ENCODE measurements at places on chromosomes 2 and 18. TPM values are rescaled to one million over a fixed set of nuclear protein-coding genes. Genes with fewer than 3 reads are reported as not detected.

DNA sequence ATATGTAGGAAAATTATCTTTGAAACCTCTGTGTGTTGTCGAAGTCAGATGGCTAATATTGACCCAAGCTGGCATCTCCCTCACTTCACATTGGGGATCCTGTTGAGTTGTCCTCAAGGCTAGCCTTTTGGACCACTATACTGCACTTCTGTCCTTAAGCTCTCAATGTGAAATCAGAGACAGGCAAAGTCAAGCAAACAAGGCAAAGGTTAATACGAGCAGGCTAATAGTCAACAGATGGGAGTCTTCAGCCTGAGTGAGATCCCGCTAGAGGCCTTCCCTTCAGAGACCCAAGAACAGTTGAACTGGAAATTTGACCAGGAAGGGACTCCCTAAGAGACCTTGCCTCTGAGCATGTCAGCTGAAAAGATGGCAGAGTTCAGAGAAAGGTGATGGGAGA is 475.4 kb downstream of the PARD3B start:
- DNase-seq: no peak

GRCh38 chr2:176562359-176563078 is 293.3 kb downstream of the MTX2 start:
- no peak for DNase-seq

GRCh38 chr2:11805920-11806319 is 59.5 kb downstream of the LPIN1 start:
- DNase-seq: no peak

DNA sequence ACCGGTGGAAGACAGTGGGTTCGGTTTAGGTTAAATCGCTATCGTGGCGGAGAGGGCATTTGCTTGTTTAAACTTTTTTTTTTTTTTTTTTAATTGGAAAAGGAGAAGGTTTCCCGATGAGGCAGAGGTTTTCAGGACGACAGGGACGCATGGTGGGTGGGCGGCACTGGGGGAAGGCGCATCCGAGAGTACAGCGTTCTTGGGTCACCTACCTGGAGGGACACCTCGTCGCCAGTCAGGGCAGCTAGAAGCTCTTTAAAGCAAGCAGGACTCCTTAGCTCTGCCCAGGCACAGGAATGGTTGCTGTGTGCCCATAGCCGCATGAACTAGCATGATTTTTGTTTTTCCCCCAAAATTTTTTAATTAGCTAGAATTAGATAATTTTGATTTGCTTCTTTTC is 437 bp downstream of the LDLRAD4 start:
- no peak for DNase-seq

- DNase-seq: no peak
Observed at GRCh38 chr2:189047171-189047888, 73.2 kb downstream of the COL3A1 start.

- no peak for DNase-seq
Observed at GRCh38 chr2:181308766-181309515, 148.2 kb upstream of the ITGA4 start.

- DNase-seq: no peak
Observed at GRCh38 chr2:82412021-82412420, 2047.1 kb downstream of the SUCLG1 start.

The HADHB gene
- 112 TPM for polyA plus RNA-seq

The CTDP1 gene
- polyA plus RNA-seq: 30.6 TPM

The CERKL gene
- polyA plus RNA-seq: 14.7 TPM

The TWIST2 gene
- not detected for polyA plus RNA-seq
